ENCODE measurements at places on chromosomes 4 and X.

DNA sequence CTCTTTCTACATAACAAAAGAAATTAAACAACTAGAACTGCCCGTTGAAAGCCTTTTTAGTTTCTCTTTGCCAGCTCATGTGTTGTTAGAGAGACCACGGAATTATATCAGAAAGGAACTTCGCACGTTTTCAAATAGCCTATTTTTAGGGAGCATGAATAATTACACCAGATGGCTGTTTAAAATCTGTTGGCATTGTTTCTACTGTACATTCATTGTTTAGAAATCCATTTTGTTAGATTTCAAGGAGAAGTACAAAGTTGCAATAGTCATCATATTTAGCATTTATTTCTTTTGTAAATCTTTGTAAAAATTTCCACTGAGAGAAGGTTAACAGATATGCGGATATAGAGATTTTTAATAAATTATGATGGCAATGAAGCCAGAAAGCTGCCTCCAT is 403.0 kb upstream of the HS3ST1 start:
- no peak for DNase-seq

- no peak for DNase-seq
Measured at GRCh38 chr4:181272422-181272821, 970.8 kb upstream of the TENM3 start.

DNA sequence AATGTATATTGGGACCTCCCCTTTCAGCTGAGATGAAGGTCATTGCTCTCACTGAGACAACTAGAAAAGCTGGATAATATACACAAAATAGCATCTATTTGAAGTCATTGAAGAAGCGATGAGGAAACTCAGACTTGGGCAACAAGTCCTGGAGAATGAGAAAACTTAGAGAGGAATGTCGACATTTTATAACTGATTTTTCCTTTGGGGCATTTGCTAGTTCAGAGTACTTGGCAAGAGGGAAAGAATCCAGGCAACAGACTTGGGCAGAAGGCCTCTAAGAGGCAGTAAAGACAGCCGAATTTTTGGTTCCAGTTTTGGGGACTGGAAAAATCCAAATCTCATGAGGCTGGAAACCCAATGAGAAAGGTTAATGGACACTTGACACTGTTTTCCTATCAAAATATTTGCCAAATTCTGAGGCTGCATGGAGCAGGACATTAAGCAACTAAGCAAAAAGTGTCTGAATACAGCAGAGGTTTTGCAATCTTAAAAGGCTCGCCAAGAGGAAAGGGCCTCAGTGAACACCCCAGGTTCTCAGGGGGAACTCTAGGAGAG is 21.0 kb upstream of the ANXA5 start:
- no peak for DNase-seq

- no peak for DNase-seq
Measured at GRCh38 chr4:80423553-80424224, 88.2 kb downstream of the CFAP299 start.

DNA sequence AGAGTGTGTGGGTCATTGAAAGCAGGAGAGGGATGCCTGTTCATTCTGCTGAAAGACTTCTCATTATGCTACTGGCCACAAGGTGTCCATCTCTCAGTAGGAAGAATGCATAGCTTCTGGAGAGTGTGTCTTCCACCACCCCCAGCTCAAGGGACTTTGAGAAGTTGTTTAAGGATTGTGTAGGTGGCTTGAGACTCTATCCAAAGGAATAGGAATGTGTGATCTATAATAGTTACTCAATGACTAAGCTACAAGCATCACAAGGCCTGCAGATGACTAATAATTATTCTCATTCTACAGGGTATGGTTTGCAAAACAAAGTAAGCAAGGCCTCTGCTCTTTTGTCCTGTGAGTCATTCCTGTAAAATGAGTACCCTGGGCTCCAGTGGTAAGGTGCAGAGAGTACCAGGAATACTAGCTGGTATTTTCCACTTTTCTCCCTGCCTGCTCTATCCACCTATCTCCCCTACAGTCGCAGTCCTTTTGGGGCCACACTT is 279.8 kb upstream of the BOD1L1 start:
- no peak for DNase-seq

GRCh38 chr4:182197611-182198010 is 45.6 kb upstream of the TENM3 start:
- no peak for DNase-seq

- DNase-seq = no peak
Measured at GRCh38 chr4:30002341-30002740, 717.8 kb upstream of the PCDH7 start.

DNA sequence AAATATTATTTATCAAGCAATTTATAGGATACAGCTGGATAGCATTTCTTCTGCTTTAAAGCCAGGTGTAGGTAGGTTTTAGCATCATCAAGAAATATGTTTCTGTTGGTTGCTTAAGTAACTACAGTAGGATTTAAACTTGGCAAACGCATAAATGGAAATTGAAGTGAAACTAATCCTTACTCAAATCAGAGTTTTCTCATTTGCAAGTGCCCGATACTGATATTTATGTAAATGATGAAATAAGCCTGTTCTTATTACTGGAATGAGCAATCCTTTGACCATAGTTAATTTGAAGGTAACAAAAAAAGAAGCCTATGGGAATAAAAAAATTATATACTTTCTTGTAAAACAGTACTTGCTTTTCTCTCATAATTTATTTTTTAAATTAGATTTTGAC is 23.2 kb upstream of the PIGA start:
- DNase-seq = no peak

DNA sequence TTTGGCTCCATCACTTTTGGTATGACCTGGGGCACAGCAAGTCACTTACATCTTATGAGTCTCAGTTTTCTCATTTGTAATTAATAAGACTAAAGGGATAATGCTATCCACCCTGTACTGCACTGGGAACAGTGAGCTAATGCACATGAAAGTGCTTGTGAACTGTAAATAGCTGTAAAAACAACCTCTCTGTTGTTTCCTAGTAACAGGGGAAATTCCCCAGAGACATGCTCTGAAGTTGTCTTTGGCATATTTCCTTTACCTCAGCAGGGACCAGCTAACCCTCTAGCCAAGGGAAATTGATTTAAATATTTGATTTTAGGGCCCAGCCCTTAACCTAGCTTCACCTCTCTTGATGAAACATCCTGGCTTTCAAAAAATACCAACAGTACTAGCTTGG is 6.1 kb upstream of the CYSLTR1 start:
- DNase-seq = no peak

DNA sequence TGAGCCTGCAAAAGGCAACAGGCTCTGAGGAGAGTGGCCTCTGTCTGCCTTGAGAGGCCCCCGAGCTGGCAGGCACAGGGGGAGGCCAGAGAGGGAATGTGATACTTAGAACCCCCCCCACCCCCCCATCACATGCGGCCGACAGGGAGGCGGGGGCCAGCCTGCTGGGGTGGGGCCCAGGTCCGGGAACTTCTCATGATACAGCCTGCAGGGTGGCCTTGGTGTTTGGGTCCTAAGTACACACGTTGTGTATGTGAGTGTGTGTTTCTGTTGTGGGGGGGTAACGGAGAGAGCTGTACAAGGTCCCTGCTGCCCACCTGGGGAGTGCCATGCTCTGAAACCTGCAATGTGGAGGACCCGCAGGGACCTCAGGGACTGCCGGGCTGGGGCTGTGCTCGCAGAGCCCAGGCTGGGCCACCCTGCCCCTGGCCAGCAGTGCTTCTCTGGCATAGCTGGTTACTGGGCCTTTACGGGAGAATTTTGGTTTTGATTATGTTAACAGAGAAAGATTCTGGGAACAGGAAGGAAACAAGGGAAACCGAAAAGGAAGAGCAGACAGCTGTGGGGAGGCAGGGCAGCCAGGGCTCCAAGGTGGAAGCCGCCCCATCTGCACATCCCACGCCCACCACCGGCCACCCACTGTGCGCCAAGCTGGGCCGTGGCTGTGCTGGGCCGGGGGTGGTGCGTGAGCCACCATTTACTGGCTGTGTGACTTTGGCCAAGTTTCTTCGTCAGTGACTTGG is 19.9 kb downstream of the SH3BP2 start:
- DNase-seq = no peak

- DNase-seq = no peak
Measured at GRCh38 chr4:82677327-82677726, 115.5 kb upstream of the TMEM150C start.

DNA sequence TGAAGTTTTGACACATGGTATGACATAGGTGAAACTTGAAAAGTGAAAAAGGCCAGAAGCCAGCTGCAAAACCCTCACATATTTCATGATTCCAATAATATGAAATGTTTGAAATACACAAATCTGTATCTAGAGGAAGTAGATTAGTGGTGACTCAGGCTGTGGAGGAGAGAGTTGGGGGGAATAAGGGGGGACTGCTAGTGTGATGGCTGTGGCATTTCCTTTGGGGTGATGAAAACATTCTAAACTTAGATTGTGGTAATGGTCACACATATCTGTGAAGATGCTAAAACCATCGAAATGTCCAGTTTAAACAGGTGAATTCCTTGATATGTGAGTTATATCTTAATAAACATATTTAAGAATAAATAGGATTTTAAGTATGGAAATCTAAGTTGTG is 343.5 kb upstream of the SFRP2 start:
- no peak for DNase-seq

- DNase-seq = no peak
Measured at GRCh38 chr4:7063362-7063761, 4.5 kb downstream of the GRPEL1 start.

- no peak for DNase-seq
Measured at GRCh38 chr4:87565746-87566145, 36.6 kb upstream of the SPARCL1 start.

- DNase-seq = no peak
Measured at GRCh38 chrX:107522901-107523300, 73.4 kb downstream of the FRMPD3 start.

DNA sequence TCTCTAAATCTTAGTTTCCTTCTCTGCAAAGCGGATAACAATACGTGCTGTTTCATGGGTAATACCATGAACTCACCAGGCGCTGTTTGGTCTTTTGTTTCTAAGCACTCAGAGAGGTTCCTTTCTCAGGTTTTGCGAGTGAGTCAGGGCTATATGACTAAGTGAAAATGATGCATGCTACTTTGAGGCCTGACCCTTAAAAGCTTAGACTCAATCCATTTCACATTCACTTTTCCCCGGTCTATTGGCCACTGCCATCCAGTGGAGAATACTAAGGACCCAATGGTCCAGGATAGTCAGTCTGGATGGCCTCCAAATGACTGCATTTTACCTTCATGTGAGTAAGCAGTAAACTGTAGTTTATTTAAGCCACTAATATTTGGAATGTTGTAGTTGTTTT is 400.8 kb upstream of the SLIT2 start:
- no peak for DNase-seq

DNA sequence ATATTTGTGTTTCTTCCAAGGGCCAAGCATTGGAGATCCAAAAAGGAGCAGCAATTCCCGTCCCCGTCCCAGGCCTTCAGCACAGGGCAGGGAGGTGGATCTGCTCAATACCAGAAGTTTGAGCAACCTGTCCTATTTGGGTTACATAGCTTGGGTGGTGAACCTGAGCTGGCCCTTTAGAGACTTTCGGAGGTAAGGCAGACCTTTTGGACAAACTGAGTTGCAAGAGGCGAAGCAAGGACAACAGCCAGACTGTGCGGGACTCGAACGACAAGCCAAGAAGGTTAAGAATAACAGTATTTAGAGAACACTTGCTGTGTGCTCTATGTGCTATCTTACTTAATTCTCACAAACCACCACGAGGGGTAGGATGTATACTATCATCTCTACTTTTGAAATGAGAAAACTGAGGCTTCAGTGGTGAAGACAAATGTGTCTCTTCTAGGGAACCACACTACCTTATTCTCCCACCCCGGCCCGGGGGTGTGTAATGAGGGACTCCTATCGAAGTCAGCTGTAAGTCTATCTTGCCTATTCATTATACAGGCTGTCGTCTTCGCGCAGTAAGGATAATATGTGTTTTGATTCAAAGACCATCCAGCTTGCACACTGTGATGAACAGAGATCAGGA is 1.3 kb downstream of the NOP14 start:
- DNase-seq = no peak

DNA sequence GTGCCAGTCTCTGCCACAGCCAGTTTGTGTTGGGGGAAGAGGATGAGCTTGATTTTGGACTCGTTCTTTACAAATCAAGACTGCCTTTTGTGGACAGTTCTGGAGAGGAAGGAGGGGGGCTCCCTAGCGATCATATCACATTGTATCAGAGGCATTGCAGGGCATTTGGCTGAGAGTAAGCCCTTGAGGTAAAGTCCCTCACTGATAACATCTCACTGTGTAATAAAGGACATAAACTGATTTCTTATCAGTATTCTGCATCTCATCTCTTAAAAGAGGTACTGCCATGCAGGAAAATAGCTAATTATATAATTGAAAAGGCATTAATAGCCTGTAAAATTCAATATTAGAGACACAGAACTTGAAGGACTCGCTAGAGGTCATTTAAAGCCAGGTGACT is 6.1 kb upstream of the IGFBP7 start:
- DNase-seq = no peak

GRCh38 chr4:168724686-168725411 is 228.0 kb downstream of the PALLD start:
- DNase-seq = no peak

DNA sequence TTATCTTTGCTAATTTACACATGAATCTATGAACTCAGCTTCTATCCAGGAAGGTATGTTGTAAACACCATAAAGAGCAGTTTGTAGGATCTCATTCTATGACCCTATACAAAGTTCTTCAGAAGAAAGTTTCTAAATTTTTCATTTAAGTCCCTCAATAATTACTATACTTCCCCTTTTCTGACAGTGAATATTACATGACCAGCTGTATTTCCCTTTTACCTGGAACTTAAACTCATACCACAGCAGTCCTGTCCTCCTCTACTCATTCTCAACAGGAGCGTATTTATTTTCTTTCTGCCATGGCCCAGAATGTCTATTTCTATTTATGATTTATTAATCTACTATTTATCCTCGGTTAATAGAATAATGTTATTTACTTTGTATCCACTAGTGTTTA is 15.8 kb downstream of the RASGEF1B start:
- DNase-seq = no peak

DNA sequence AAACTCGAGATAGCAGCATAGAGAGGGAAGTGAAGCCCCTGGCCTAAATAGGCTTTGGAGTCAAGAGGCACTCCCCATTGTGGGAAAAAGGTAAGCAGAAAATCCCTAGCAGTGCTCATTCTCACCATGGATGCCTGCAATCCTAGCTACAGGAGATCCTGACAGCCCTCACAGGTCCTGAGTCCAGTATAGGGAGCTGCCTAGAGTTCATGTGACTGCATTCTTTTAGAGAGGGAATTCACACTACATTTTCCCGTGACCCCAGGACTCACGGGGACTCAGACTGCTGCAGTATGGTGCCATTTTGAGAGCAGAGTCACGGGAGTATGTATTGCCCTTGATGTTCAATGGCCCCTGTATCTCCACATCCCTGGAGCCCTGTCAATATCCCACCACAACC is 82.4 kb downstream of the MAGED1 start:
- no peak for DNase-seq

DNA sequence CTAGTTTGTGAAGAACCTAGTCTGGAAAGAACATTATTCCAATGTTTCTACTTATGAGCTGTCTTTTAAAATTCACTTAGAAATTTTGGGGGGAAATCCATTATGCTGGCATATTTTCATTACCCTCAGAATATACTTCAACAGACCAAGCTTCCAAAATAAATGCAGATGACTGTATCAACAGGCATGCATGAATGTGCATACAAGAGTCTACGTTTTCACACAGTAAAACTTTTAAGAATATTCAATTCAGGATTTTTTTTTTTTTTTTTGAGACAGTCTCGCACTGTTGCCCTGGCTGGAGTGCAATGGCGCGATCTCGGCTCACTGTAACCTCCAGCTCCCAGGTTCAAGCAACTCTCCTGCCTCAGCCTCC is 49.7 kb downstream of the ABCG2 start:
- DNase-seq = no peak
